ENCODE measurements at places on chromosomes 7 and 10.

DNA sequence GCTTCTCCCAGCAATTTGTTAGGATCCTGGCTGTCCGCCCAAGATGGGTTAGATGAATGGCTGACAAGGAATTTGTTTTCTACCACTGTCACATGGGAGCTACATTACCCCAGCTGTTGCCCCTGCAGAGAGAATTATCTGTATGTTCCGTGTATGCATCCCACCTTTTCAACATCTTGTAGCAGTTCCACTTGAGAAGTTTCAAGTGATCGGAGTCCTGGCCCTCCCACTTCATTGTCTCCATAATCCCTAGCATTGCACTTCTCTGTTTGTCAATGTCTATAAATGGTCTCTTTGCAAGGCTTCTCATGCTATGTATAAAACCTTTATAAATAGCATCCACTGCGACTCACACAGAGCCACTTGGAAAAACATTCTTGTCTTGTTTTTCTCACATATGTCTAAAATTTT is 972.5 kb downstream of the CNTNAP2 start:
- DNase-seq, result no peak

DNA sequence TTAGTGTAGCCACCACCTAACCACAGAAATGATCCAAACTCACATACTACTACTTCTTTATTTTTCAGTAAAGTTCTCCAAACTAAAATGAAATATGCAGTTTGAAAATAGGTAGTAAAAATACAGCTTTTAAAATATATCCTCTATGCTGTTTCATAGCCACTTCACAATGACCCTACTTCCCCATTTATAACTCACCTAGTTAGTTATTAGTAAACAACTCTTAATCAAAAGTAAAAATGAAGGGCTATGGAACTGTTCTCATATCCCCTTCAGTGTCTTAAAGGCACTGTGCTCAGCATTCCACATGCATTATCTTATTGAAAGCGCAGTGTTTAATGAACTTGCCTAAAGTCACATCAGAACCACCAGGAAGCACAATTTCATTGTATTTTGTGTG is 43.5 kb downstream of the KMT2C start:
- no peak for DNase-seq

DNA sequence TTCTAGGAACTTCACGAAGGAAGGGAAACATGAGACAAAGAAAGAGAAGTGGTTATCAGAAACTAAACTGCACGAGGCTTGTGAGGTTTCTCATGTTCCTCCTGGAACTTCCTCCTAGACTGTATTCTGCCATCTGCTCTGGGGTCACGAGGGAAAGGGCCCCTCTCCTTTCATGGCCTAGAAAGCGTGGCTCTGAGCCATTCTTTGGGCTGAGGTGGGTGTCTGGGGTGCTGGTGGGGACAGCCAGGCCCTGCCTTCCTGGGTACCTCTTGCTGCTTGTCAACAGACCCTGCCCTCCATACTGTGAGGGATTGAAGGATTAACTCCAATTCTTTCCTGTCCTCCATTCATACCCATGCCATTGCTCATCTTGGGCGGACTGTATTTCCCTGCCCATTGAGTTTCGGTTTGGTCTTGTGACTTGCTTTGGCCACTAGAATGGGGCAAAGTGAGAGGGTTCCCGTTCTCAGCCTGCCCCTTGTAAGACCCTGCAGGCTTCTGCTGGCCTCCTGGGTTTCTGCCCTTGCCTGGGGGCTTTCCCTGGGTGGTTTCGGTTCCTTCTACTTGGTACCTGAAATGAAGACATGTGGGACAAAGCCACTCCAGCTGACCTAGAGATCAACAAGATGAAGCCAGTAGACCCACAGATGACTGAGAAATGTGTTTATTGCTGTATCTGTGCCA is 14.9 kb upstream of the GIMAP8 start:
- no peak for DNase-seq

DNA sequence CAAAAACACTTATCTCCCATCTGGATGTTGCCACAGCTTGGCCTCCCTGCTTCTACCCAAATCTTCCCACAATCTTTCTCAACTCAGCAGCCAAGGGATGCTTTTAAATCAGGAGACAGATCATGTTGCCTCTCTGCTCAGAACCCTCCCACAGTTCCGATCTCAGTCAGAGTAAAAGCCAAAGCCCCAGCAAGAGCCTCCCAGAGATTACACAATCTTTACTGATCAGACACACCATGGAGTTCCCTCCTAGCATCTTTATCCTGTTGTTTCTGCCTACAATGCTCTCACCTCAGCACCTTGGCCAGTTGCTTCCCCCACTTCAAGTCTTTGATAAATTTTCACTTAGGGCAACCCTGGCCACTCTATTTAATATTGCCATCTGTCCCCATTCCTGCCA is 41.9 kb upstream of the ZNF33B start:
- DNase-seq, result no peak

DNA sequence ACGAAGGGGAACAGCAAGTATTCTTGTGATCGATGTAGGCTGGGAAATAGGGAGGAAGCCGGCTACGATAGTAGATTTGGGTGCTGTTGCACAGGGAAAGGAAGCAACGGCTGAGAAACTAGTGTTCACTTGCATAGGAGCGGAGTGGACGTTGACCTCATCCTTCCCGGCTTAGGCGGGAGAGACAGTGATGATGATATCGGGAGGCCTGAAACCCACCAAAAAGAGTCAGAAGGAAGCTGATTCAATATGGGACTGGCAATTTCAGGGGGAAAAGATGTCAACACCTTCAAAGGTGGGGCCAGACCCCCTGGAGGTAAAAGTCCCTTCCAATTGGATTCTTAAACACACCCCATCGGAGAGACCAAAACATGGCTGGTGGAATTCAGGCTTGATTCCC is 61.3 kb downstream of the CARD11 start:
- DNase-seq, result no peak

DNA sequence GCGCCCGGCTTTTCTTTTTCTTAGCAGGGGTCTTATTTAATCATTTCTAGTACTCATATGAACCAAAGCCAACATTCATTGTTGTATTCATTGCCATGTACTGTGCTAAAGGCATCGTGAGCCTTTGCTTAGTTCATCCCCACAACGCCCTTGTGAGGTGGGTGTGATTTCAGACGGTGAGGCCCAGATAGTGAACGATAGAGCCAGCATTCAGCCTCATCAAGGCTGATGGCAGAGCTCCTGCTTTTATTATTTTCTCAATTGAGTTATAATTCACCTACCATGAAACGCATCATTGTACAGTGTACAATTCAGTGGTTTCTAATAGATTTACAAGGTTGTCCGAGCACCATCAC is 50.1 kb downstream of the HK1 start:
- no peak for DNase-seq

DNA sequence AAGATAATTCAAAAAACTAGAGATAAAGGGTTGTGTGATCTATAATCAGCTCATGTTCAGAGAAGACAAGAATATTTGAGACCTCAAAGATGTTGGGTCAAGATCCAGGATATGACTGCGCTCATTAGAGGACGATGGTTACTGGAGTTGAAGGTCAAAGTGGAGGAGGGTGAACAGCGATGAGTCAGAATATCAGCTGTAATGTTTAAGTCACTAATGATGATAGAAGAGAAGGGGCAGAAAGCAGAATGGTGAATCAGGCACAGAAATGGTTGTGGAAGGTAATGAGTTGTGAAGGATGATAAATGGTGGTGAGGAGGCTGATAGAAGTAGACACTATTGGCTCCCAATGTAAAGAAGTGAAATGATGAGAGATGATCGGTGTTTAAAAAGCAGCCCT is 540.3 kb downstream of the INHBA start:
- no peak for DNase-seq

- no peak for DNase-seq
Measured at GRCh38 chr7:44849259-44849884, 1.5 kb upstream of the H2AZ2 start.

DNA sequence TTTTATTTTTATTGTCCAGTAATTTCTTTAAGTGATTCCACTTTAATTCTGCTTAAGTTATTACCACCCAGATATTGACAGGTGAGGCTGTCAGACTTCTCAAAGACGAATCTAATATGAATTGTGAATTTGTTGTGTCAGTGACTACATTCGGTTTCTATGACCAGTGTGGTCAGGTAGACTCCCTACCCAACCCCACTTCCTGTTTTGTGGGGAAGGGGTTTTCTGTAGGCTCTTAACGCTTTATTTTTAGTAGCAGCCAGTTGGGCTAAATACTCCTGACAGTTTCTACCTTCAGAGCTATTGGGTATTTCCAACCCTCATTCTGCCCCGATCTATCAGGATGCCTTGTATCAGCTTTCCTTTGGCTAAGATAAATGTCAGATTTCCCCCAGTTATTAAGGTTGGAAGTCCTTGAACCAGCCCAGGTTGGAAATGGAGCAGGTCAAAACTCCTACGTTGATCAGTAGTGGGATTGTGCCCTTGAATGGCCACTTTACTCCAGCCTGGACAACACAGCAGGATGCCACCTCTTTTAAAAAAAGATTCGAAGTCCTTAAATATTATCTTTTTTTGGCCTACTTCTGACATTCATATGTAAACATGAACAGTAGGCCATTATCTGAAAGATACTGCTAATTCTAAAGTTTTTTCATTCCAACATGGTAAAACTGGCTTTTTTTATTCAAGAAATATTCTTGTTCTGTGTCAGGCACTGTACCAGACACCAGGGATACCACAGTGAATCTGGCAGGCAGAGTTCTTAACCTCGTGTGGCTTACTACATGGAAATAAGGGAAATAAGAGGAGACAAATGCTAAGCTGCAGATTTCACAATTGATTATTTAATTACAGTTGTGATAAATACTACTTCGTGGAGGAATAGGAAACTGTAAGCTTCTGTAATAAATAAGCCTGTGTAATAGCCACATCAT is 133.3 kb upstream of the SAMD8 start:
- no peak for DNase-seq

DNA sequence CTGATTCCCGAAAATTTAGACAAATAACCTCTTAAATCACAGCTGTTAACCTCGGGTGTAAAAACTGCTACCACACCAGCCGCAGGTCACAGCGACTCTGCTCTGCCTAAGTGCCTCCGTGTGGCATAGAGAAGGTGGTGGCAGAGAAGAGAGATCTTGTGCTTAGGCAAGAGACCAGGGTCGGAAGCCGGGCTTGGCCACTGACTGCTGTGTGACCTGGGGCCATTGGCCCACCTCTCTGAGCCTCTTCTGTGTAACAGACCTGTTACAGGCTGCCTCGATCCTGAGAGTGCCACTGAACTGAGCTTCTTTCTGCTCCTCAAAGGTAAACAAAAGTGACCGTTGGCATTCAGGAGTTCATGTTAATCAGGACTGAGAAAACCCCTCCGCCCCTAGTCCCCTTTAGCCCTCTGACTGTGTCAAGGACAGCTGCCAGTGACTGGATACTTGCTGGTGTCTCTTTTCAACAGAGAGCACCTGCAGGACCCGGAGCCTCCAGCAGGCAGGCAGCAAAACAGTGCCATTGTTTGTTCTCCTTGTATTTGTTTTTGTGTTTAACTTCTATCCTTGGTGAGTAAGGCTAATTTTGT is 36.5 kb downstream of the ZMIZ1 start:
- no peak for DNase-seq

DNA sequence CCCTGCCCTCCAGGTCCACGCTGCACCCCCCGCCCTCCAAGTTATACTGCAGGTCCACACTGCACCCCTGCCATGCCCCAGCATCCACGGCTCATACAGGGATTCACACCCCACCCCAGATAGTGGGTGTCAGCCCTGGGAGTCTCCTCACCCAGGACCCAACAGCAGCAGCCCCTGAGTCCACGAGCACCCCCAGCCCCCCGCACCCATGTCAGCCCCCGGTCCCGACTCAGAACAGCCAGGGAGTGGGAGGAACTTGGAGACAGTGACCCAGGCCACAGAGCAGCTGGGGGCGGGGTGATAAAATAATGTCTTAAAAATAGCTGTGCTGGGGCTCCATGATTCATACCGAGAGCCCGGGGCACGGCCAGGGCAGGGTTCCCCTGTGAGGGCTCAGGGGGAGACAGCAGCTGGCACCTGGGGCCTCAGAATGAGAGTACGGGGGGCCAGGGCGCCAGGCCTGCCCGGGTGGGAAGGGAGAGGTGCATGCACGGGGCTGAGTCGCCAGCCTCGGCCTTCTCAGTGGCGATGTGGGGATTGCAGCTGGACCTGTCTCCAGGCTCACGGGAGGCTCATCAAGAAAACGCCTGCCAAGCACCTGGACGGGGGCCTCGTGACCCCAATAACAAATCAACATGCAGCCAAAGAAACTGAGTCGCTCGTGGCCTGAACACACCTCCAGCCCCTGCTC is 29.8 kb downstream of the ADAP1 start:
- DNase-seq, result no peak

DNA sequence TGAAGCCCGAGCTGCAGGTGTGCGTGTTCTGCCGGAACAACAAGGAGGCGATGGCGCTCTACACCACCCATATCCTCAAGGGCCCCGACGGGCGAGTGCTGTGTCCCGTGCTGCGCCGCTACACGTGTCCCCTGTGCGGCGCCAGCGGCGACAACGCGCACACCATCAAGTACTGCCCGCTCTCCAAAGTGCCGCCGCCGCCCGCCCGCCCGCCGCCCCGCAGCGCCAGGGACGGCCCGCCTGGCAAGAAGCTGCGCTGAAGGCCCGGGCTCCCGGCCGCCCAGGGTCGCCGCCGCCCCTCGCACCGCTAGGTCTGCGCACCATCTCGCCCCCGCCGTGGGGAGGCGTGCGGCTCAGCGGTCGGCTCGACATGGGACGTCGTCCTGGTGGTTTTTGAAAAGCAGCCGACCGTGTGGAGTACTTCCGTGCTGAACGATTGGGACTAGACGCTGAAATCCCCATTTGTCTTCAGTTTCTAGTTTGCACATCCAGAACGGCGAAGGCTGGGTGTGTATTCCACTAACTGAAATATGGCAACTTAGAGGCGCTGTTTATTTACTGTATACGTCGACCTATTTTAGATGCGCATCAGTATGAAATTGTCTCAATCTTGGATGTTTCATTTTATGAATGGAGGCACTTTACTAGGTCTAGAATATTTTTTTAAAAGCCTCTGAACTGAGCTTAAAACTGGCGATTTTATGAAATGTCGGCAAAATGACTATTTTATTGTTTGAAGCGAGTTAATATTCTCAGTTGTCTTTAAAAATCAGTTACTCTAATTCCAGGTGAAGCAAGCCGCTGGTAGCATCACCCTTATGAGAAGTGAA is 1.1 kb downstream of the NANOS1 start:
- no peak for DNase-seq

- no peak for DNase-seq
Measured at GRCh38 chr7:80078159-80078731, 56.4 kb upstream of the GNAI1 start.

DNA sequence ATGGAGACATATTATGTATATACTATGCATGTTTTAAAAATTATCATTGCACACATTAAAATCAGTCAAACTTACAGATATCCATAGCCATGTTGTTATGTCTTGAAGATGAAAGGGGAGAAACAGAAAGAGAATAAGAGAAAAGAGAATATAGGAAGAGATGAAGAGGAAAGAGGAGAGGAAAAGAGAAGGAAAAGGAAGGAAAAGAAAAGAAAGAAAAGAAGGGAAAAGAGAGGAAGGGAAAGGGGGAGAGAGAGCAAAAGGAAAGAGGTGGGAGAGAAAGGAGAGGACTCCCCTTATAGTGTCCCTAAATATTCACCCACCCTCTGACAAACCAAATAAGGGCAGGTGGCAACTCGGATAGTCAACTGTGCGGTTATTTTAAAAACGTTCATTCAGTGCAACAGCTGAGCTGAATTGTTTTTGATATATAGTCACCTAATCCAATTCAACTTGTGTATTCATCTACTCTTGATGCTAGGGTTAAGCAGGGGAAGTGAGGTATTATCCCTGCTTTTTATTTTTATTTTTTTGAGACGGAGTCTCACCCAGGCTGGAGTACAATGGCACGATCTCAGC is 14.6 kb downstream of the SVIL start:
- no peak for DNase-seq

GRCh38 chr10:112390125-112390703 is 16.3 kb downstream of the ACSL5 start:
- DNase-seq, result no peak

GRCh38 chr7:74272305-74273038 is 16.7 kb upstream of the CLIP2 start:
- DNase-seq, result no peak
